Suppressor macrophage treated with lipopolysaccharide for 4 hours (primary cell): ENCODE measurements at places on chromosomes 4 and X.
A peak's percentile ranks its signal among the peaks of the same experiment; 100 is the strongest.

- DNase-seq: peak; percentile 53
Measured at GRCh38 chrX:15366506-15367352, 17.5 kb downstream of the VEGFD start.

GRCh38 chrX:8683687-8684086 is 48.2 kb downstream of the ANOS1 start:
- no peak for DNase-seq

DNA sequence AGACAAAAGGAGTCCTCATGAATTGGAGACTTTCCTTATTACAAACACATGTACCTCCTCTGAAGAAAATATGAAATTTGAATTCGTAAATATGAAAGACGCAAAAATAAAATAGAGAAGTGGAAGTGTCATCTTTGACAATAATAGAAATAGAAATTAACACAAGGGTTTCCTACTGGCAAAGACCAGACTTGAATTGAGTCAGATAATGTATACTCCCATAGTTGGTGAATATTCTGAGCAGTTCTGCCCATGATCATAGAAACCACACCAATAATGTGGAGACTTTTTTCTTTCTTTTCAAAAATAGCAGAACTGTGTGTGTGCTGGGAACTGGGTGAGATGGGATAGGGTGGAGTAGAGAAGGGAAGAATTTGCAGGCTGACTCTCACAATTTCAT is 277.7 kb upstream of the TET2 start:
- DNase-seq: peak; percentile 62

- DNase-seq: peak; percentile 50
Measured at GRCh38 chr4:76377911-76378310, 43.0 kb downstream of the CCDC158 start.

- DNase-seq: no peak
Measured at GRCh38 chr4:158327525-158327924, 117.2 kb downstream of the TMEM144 start.

DNA sequence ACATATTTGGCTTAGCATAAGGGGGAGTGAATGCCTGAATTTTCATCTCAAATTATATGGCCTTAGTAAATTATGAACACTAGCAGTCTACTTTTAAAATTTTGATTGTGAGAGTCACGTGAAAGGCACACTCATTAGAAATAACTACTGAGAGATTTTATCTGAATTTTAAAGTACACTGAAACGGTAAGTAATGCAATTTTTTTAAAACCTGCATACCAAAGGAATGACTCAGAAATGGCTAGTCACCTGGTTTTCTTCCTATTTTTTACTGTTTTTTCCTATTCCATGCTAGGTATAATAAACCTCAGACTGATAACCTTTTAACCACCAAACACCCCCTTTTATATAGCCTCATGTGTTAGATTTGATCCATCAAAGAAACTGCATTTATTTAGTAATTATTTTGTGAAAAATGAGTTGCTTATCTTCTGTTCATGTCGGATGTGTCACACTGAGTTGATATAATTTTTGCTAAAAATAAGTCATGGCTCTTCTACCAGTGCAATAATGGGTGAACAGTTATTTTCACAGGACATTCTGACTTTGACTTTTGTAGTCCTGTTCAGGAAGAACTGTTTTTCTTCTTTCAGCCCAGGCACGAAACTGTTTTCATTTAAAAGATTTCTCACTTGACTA is 40.4 kb downstream of the CPEB2 start:
- DNase-seq: no peak

GRCh38 chr4:6229095-6229494 is 28.7 kb upstream of the JAKMIP1 start:
- DNase-seq: no peak

DNA sequence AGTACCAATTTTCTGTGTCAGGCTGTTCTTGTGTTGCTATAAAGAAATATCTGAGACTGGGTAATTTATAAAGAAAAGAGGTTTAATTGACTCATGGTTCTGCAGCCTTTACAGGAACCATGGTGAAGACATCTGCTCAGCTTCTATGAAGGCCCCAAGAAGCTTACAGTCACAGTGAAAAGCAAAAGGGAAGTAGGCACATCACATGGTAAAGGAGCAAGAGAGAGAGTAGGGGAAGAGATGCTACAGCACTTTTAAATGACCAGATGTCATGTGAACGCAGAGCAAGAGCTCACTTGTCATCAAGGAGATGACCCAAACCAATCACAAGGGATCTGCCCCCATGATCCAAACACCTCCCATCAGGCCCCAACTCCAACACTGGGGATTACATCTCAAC is 174.3 kb downstream of the ATP10D start:
- DNase-seq: no peak

GRCh38 chr4:151197247-151197646 is 79.7 kb upstream of the PRSS48 start:
- DNase-seq: no peak

DNA sequence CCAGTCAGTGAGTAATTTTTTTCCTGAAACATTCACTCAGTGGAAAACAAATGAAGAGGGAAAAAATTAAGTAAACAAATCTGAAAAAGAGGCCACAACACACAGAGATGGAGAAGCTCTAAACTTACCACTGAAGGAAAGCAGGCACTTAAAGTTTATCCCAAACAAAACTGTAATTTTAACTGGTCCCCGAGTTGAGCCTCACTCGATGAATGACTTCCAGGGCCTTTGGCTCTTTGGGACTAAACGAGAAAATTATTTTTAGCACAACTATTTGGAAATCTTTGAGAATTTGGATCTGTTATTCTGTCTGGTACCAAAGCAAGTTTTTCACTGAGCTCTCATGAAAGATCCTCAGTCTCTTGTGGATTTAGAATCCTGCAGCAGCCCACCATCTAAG is at the start of gene C1QTNF7:
Gene C1QTNF7, plus strand, starts transcription at position 333 of the 400 bp plus-strand sequence. CDS start 7,711 bp downstream, outside the sequence.
- DNase-seq: no peak

- DNase-seq: no peak
Measured at GRCh38 chrX:66622209-66622608, 16.7 kb downstream of the EDA2R start.

DNA sequence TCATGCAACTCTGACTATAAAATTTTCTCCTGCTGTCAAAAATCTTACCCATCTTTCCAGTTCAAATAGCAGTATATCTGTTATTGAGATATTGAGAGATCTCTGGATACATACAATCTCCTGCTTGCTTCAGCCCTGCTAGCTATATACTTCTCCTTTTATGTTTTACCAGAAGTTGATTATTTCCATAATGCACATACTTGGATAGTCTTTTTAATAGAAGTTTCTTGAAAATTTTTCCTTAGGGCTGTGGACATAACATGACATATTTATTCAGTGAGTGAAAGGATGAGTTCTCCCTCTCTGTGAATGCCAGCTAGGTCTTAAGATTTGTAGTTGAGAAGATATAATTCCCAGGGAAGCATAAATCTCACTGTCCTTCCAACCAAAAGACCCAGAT is 234.1 kb upstream of the NR3C2 start:
- no peak for DNase-seq

DNA sequence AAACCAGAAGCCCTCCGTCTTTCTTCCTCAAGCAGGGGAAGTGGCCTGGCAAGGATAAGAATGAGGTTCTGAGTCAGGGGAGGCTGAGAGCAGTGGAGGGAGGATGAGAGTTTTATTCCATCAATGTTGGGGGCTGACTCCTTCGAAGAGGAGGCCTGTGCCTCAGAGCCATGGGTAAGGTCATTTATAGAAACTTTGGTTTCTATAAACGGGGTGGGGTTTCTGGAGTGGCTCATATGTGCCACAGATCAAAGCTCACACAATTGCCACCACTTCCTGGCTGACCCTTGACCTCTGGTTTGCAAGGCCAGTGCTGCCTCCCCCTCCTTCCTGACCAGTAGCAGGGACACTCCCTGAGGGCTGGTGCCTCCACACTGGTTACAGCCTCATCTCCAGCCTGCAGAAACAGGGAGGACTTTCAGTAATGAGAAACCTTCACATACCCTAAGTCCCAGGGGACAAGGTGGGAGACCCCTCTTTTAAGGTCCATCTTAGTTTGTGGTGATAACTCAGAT is 166.0 kb downstream of the PDGFRA start:
- no peak for DNase-seq

DNA sequence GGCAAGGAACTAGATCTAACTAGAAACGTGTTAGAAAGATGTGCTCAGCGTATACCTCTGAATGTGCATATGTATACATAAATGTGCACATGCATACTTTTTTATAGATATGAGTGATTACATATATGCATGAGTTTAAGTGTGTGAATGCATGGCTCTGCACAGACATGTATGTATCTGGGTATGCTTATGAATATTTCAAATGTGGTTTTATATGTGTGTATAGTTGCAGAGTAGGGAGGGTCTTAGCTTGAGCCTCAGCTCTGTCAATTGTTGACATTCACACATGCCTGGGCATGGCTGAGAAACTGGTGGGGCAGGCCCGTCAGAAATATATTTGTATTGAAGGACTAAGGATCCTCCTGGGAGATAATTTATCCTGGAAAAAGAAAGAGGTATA is 31.1 kb downstream of the RAP2C start:
- DNase-seq: no peak

DNA sequence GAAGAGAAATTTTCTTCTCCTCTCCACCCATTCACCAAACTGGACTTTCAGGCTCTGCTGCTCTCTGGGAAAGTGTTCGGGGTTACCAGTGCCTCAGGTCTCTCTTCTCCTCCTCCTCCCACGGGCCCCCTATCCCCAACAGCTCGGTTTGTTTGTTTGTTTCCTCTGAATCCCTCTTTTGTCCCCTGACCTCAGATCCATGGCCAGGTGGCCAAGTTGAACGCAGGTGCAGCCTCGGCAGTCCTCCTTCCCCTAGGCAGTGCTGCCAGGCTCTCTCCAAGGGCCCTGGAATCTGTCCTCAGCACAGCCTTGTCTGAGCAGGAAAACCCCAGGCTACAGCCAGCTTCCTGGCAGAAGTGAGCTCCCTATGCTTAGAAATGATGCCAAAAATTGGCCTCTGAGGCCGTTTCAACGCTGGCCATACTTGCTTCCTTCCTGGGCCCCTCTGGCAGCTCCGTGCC is 60.0 kb downstream of the FHDC1 start:
- peak; percentile 9 for DNase-seq

DNA sequence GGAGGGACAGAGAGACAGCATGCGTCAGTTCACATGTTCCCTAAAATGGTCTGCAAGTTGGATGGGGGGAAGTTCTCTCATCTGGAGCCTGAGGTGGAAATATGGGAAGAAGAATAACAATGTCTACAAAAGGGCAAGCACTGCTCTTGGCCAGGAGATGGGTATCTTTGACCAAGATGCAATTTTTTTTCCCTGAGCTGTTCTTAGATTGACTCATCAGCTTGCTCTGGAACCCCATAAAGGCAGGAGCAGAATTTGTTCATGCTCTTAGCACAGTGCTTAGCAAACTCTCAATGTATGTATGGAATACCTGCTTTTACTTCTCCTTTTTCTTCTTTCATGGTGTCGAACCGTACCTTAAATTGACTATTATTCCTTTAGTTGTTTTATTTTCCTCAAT is 90.5 kb upstream of the ZNF827 start:
- DNase-seq: no peak

- DNase-seq: peak; percentile 51
Measured at GRCh38 chr4:84965553-84966381, 723 bp downstream of the WDFY3 start.

- DNase-seq: no peak
Measured at GRCh38 chrX:66676990-66677389, 38.1 kb upstream of the EDA2R start.

DNA sequence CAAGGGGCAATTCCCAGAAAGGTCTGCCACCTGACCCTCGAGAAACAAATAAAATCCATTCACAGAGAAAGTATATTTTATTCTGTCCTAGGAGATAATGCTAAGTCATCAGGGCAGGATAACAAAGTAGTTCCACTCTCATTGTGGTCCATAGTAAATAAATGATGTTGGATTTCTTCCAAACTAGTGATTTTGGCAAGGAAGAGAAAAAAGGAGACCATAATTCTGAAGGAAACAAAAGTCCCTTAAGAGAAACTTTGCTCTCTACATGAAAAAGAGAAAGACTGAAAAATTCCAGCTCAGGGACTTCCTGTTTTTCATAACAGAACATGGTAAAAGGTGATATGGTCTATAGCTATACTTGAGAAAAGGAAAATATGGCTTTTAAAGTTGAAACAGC is 71.5 kb upstream of the DDX60 start:
- DNase-seq: no peak

DNA sequence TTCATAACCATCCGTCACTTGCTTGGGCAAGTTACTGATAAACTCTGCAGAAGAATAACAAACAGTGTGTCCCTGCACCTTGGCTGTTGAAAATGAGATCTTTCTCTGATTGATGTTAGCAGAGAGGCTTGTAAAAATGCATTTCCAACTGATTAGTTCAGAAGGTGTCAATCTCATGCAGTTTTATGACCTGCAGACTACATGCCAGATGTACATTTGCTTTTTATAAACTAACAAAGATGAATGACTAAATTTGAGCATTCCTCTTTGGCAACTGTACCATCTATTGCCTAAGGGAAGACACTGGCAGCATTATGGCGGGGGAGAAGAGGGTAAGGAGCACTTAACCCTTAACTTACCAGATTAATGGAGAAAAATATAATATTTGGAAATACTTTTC is 192.8 kb downstream of the DCTD start:
- no peak for DNase-seq

- no peak for DNase-seq
Measured at GRCh38 chrX:155086961-155087735, 15.8 kb downstream of the BRCC3 start.

DNA sequence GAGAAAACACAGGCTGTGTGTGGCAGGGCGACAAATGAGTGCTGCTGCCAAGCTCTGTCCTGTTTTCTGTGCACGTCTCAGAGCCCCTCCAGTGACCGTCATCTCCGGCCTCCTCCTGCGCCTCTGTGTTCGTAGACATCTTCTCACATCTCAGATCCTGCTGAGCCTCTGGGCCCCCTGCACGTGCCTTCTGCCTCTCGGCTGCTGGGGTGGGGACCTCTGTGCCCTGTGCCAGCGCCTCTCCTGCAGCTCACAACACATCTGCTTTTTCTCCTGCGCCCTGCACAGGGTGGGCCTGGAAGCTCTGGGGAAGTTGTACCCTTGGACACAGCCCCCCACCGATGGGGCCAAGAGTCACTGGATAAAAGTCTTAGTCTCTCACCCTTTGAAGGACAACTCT is 2.4 kb upstream of the CTAG2 start:
- no peak for DNase-seq

DNA sequence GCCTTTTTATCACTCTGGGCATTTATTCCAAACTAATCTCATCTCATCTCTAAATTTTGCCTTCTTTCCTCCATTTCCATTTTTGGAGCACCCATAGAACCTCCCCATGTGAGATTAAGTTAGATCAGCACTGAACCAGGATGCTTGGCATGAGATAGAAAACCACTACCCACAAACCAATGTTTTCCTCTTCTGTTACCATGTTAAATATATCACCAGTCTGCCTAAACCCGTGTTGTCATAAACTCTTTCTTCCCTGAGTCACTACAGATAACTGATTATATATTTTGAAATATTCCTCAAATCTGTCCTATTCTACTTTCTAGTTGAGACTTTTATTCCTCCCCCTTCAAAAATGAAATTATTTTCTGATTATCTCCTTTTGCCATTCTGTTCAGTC is 37.6 kb downstream of the GABRB1 start:
- no peak for DNase-seq

- peak; percentile 67 for DNase-seq
Measured at GRCh38 chr4:74632634-74633033, 161.7 kb downstream of the BTC start.

- DNase-seq: no peak
Measured at GRCh38 chrX:146449243-146449642, 360.3 kb upstream of the CXorf51B start.
